Iris pigment epithelial cell (primary cell): ENCODE measurements at places on chromosomes 3 and 15.

DNA sequence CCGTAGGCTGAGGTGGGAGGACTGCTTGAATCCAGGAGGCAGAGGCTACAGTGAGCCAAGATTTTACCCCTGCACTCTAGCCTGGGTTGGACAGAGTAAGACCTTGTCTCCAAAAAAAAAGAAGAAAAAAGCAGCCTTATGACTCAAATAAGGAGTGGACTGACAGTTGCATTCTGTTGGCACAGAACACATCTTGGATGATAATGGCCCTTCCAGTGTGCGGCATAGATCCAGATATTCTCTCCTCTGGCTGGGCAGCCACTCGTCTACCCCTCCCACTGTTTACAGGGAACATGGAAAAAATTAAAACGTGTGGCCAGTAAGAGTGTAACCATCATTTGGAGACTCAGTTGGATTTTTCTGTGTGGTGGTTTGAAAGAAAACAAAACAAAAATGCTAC lies 118.6 kb upstream of the RNF7 start:
- no peak for DNase-seq

DNA sequence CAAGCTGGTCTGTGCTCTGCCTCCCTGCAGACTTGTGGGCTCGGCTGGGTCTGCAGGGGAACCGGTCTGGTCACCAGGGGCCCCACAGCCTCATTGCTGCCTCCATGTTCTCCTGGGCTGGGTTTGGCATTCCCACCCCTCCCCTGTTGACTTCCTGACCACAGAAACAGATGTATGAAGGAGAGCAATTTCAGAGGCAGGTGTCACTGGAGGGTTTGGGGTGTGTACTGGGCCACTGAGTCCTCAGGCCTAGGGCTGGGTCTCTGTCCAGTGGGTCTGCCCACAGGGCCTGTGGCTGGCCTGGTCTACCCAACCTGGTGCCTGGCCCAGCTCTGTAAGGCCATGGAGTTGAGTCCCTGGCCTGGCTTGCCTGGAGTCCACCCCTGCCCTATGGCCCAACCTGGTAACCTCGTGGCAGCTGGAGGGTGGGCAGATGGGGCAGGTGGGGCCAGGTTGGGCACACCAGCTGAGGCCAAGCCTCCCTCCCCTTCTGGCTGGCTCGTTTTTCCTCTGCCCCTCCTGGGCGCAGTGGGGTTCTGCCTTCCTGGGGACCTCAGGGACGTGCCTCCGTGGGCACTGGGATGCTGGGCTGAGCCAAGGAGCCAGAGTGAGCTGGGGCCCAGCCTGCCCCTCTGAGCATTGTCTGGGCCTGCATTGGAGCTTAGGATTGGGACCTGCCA lies 20.8 kb downstream of the PLXNA1 start:
- no peak for DNase-seq

GRCh38 chr3:64104006-64104405 lies 80.7 kb upstream of the PSMD6 start:
- DNase-seq = no peak

DNA sequence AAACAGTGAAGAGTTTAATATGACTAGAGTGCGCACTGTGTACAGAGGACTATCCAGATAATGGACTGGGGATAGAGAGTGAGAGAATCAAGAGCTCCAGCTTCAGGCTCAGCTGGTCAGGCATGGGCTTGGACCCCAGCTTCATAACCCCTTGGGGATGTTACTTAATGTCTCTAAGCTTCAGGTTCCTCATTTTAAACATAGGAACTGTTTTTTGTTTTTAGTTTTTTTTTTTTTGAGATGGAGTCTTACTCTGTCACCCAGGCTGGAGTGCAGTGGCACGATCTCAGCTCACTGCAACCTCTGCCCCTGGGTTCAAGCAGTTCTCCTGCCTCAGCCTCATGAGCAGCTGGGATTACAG lies 9.9 kb upstream of the BRPF1 start:
- DNase-seq = no peak

- no peak for DNase-seq
These were observed 12.0 kb upstream of the AHSG start for GRCh38 chr3:186600896-186601295.

DNA sequence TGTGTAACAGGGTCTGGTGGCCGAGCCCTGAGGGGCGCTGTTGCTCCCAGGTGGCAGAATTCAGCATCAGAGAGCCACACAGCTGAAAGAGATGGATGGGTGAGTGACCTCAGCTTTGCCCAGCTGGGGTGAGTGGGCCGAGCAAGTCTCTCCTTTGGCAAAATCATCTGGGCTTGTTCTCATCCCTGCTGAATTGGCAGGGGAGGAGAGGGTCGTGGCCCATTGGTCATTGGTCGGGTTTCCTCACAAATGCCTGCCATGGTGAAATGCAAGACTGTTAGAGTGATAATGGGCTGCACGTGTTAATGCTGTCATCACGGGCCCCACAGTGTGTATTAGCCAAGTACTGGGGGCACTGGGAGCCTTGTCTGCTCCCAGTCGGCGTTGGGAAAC lies 15.9 kb downstream of the ABHD2 start:
- no peak for DNase-seq

DNA sequence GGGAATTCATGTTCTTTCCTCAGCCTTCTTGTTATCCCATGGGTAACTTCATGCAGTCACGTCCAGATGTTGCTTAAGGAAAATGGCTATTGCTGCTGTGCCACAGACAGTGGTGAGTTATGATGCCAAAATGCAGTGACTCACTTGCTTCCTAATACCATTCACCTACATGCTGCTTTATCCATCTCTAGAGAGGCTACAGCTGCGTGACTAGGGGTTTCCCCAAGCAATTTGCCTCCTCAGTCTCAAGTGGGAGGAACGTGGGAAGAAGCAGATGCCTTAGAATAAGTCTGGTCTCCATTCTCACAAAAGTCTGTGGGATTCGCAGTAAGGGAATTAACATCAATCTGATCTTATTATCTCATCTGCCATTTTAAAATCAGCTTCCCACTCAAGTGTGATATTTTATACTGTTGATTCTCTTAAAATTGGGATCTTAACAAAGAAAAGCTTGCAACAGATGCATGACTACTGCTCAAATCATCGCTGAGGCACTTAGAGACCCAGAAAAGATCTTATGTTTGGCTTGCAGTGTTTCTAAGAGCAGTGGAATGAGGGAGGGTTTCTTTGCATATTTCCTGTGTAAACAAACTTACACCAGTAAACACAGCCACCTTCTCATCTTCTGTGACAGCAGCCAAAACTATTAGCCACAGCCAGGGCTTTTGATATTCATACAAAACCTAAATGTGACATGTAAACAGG lies 62.0 kb upstream of the ACP3 start:
- peak; percentile 59 for DNase-seq

- DNase-seq = peak; percentile 13
These were observed 21.9 kb downstream of the OSTN start for GRCh38 chr3:191220908-191221307.

DNA sequence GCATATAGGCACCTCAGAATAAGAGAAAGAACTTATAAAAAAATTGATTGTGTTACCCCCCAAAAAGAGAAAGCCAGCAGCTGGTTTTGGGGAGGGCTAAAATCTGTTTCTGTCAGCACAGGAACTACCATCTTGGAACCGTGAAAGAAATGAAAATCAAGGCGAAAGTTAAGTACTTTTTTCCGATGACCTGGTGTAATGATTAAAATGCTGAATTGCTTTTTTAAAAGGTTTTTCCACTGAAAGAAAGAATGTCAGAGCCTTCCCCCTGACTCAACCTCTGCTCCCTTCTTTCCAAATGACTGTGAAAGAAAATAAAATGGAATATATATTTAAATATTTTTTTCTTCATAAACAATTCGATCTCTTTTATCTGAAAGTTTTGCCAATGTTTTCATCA lies 570.5 kb upstream of the CFAP20DC start:
- DNase-seq = no peak

DNA sequence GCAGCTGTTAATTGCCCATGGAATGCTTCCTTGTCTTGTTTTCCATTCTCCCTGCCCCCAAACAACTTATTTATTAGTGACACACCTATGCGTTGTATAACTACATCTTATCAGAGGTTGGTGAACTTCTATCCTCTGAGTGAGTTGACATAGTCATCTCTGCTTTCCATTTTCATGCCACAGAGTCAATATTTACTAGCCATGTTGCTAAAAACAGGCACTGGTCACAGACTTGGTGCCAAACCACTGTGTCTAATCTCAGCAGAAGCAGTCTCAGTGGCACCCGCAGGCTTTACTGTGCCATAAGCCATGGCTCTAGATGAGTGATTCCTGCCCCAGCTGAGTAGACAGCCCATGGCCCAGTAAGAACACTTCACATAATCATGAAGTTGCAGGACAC lies 26.5 kb downstream of the DAPK2 start:
- DNase-seq = no peak

GRCh38 chr3:87997298-87997697 lies 61.5 kb downstream of the CGGBP1 start:
- DNase-seq = peak; percentile 17

GRCh38 chr15:48887144-48887543 lies 9.2 kb downstream of the EID1 start:
- no peak for DNase-seq

DNA sequence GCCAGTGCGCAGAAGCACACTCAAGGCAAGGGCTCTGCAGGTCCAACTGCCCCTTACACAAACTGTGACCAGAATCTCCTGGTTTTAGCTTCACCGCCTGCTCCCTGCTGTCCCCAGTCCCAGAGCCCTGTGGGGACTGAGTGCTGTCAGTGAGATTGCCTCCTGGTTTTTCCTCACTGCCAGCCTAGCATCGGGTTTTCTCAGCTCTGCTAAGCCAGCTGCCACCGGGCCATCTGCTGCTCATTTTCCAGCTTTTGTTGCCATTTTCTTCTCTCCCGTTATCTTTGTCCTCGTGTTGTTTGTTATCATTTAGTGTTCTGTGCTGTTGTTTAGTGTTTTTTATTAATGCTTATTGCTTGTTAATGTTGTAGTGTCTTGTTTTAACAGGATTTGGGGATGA lies 79.5 kb upstream of the BLM start:
- DNase-seq = no peak

- DNase-seq = peak; percentile 70
These were observed 75.6 kb upstream of the PRICKLE2 start for GRCh38 chr3:64300790-64301423.

DNA sequence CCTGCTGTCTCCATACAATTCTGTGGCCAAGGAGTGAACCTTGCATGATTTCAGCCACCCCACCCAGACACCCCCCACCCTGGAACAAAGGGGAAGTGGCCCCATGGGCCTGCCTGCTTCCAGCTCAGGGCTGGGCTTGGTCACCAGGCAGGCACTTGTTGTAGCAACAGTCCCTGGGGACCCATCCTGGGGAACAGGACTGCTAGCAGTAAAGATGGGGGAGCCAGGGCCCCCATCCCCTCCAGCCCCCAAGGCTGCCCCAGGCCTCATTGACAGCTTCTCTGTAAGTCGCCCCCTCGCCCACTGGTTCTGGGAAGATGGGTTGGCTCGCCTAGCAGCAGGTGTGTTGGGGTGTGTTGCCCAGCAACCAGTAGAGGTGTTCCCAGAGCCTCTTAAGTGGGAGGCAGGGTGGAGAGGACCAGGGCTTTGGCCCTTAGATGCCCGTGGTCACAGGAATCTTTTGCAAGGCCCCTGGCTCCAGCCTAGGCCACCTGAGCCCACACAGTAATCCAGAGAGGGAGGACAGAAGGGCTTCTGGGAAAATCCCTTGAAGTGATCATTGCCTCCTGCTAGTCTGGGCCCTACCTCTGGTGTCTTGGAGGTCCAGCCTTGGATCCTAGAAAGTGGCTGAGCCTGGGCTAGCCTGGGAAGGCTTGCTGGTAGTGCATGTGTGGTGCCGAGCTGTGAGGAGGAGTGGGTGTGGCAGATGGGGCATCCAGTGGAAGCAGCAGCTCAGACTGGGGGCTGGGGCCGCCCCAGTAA lies 48.9 kb downstream of the CYP11A1 start:
- DNase-seq = no peak

- no peak for DNase-seq
These were observed 890.9 kb upstream of the CFAP20DC start for GRCh38 chr3:59940718-59941117.

- no peak for DNase-seq
These were observed 142.4 kb upstream of the TLE3 start for GRCh38 chr15:70240082-70240481.

- no peak for DNase-seq
These were observed 84.3 kb upstream of the PRTG start for GRCh38 chr15:55827204-55827603.

DNA sequence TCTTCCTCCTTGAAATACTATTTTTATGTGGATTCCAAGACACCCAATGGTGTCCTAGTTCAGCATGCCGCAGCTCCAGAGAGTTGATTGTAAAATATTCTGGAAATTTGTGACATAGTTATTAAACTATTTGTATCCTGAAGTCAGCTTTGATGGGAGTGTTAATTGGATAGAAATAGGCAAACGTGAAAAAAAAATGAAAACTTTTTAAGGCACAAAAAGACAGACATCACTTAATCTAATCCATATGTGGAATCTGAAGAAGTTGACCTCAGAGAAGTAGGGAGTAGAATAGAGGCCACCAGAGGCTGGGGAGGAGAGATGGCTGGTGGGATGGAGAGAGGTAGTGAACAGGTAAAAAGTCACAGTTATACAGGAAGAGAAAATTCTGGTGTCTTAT lies 704.2 kb downstream of the ROBO1 start:
- no peak for DNase-seq

- peak; percentile 9 for DNase-seq
These were observed 11.0 kb upstream of the FILIP1L start for GRCh38 chr3:100125161-100125938.

DNA sequence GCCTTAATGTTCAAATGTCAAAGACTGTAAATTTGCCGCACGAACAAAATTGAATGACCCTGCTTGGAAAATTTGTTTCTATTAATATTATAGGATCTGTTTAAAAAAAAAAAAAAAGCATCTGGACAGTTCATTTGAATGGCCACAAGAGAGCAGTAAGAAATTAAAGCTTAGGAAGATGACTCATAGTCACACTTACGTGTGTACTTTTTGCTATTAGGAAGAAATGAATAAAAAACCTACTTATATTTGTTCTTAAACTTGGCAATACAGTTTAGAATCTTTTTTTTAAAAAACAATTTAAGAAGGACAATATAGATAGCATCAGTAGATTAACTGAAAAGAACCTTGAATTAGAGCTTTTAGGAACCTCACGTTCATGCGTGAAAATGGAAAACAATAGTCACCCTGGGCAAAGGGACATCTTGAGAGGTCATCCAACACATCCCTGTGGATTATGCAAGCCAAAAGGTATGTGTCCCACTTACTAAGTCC lies 621.8 kb downstream of the MECOM start:
- peak; percentile 79 for DNase-seq

GRCh38 chr15:62618432-62618831 lies 424.1 kb upstream of the TPM1 start:
- peak; percentile 77 for DNase-seq

GRCh38 chr3:6716420-6716819 lies 144.5 kb upstream of the GRM7 start:
- no peak for DNase-seq

- DNase-seq = peak; percentile 56
These were observed 7.3 kb downstream of the FYCO1 start for GRCh38 chr3:45988362-45988761.

GRCh38 chr3:18886331-18886730 lies 262.0 kb upstream of the KCNH8 start:
- DNase-seq = no peak

- no peak for DNase-seq
These were observed 36.6 kb downstream of the CD86 start for GRCh38 chr3:122091602-122092295.
